Naive thymus-derived CD8-positive, alpha-beta T cell (primary cell): ENCODE measurements at places on chromosomes 6 and 20. TPM values are rescaled to one million over a fixed set of nuclear protein-coding genes. Genes with fewer than 3 reads are reported as not detected.

GRCh38 chr20:51661609-51662178 lies 106.5 kb downstream of the ATP9A start:
- DNase-seq: peak; percentile 9
- no peak overlapping the region for H3K4me3 ChIP-seq
- H3K27me3 ChIP-seq: no peaks in the 10 kb centered on the region
- H3K36me3 ChIP-seq: no peaks in the 10 kb centered on the region
- peak overlapping the region; percentile 60 for H3K27ac ChIP-seq

- no peak for DNase-seq
- H3K4me1 ChIP-seq: no peaks in the 10 kb centered on the region
- no peak overlapping the region for H3K4me3 ChIP-seq
- no peaks in the 10 kb centered on the region for H3K27me3 ChIP-seq
Measured at GRCh38 chr6:121143476-121143875, 190.8 kb downstream of the TBC1D32 start.

GRCh38 chr6:100228437-100228833 lies 234.4 kb upstream of the MCHR2 start:
- no peak overlapping the region for H3K27ac ChIP-seq
- peaks cover 20% of the 10 kb centered on the region for H3K27me3 ChIP-seq
- H3K36me3 ChIP-seq: no peaks in the 10 kb centered on the region
- peaks cover 8% of the 10 kb centered on the region for H3K4me1 ChIP-seq
- no peak for DNase-seq

- no peaks in the 10 kb centered on the region for H3K36me3 ChIP-seq
Measured at GRCh38 chr20:37344506-37345338, 1.2 kb upstream of the SRC start.

MCCD1 gene
- not detected for total RNA-seq

BEND6 gene
- not detected for total RNA-seq

NEU1 gene
- 15.0 TPM for total RNA-seq

GRCh38 chr6:115972679-115973078 lies 88.0 kb downstream of the FRK start:
- no peaks in the 10 kb centered on the region for H3K36me3 ChIP-seq
- no peak for DNase-seq
- H3K4me3 ChIP-seq: no peak overlapping the region
